ENCODE measurements at places on chromosomes 4 and X.

- no peak for DNase-seq
Observed at GRCh38 chrX:19569121-19569805, 54.0 kb upstream of the MAP3K15 start.

GRCh38 chrX:23797371-23798128 lies 14.6 kb downstream of the SAT1 start:
- DNase-seq: no peak

DNA sequence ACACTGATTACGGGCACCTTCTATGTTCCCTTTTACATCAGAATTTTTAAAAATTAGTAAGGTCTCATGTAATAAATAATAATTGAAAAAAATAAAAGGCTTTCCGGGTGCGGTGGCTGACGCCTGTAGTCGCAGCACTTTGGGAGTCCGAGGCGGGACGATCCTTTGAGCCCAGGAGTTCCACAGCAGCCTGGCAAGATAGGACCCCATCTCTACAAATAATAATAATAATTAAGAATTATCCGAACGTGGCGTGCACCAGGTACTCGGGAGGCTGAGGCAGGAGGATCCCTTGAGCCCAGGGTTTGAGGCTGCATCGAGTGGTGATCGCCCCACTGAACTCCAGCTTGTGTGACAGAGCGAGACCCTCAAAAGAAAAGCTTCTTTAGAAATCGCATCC lies 771 bp upstream of the LAMTOR3 start:
- no peak for DNase-seq

GRCh38 chr4:70589785-70590184 lies 2.3 kb upstream of the AMBN start:
- peak; percentile 14 for DNase-seq

DNA sequence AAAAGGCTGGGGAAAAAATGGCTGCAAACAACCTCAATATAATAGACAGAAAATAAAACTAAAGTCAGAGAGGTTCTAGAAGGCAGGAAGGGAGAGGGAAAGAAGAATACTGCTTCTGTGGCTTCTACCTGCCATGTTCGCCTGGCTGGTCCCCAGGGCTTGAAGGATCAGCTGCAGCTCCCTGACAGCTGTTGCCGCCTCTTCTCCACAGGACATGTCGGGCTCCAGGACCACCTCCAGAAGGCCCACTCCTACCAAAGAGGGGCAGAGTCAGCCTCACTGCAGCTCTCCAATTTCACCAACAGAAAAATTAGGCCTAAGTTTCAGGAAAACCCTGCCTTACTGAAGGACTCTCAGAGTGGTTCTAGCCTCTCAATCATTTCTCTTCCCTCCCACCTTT lies 44.9 kb downstream of the GATB start:
- DNase-seq: no peak

DNA sequence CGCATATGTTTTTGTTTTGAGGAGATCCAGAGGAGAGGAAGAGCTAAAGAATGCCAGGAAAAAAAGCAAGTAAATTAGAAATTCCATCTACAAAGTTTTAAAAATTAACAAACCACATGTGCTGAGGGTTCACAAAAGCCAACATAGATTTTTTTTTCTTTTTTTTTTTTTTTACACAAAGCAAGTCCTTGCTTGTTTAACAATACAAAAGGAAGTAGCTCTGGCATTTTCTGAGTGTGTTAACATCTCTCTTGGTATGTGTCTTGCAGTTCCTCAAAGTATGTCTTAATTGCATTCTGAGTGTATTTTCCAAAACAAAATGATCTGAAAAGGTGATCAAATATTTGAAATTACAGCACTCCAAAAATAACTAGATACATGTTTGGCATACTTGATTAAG lies 1682.7 kb upstream of the AGA start:
- no peak for DNase-seq

DNA sequence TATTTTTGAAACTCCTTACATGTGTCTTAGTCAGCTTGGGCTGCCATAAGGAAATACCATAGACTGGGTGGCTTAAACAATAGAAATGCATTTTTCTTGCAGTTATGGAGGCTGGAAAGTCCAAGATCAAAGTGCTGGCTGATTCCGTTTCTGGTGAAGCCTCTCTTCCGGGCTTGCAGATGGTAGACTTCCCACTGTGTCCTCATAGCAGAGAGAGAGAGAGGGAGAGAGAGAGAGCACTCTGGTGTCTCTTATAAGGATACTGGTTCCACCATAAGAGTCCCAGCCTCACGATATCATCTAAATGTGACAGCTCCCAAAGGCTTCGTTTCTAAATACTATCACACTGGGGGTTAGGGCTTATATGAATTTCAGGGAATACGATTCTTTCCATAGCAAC lies 39.7 kb downstream of the ENPEP start:
- DNase-seq: no peak

DNA sequence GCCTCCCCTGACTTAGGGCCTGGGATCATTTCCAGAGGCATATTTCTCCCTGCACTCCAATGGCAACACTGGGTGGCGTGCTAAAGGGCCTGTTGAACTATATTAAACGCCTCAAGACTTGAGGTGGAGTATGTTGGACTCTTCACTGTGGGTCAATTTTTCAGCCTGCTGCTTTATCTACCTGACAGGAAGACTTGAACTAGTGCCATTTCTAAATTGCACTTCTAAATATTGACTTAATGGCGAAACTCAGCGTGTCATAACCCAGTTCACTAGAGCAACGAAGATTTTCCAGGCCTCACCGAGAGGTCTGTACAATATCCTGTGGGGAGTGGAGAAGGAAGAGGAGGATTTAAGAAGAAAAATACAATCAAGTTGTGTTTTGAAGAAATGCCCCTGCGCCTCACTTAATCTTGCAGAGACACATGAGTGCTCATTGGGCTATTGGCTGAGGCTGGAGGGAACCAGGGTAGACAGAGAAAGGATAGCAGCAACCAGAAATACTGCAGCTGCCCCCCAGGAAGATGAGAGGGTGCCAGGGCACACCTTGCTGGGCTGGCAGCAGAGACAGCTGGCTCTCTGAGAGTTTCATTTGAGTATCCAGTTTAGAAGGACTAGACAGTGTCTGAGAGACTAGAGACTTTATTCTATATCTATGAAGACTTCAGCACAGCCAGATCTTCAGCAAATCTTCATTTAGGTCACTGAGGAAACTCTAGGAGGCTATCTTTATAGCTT lies 67.4 kb downstream of the ENPP6 start:
- DNase-seq: no peak

DNA sequence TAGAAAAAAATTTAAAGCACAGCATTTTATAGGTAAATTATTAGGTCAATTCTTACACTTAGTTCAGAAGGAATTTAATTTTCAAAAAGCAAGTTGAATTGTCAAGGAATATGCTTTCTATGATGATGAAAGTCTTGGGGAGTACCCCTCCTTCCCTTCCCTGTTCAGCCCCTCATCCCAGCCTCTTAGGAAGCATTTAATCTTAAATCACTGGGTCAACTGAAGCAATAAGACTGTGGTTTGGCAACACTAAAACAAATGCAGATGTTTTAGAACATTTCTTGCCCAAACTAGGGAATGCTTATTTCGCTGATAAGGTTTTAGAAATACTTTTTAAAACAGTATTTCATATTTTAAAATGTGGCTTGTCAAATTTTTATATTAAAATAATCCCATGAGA lies 19.1 kb upstream of the ARSJ start:
- DNase-seq: no peak

DNA sequence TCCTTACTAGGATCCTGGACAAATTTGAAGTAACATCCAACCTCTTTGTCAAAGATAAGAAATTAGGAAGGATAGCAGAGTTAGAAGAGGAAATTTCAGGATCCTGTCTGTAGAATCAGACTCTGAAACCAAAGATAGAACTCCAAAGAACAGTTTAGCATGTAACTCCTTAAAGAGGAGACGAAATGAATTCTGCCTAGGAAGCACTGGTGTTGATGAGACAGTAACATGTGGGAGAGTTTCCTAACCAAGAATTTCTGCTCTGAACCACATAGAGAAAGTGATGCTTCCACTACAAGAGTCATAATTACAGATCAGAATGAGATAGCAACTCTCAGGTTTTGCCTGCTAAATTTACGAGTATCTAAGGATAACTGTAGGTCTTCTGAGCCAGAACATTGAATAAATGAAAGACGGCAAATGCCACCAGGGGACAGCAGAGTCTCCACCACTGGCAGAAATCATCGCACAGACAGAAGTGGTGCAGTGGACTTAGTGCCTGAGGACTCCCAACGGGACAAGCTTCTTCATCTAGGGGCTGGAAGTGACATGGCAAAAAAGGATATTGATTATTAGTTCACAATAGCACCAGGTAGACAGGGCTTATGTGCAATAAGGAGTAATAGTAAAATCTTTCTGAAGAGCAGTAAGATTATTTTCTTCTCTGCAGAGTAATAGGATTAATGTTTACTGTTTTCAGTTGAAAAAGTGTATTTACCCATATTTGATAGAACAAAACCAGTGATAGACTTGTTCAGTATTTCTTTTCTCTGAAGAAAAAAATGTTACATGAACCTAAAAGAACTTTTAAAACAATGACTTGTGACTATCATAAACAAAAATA lies 6.7 kb upstream of the PPID start:
- peak; percentile 63 for DNase-seq

DNA sequence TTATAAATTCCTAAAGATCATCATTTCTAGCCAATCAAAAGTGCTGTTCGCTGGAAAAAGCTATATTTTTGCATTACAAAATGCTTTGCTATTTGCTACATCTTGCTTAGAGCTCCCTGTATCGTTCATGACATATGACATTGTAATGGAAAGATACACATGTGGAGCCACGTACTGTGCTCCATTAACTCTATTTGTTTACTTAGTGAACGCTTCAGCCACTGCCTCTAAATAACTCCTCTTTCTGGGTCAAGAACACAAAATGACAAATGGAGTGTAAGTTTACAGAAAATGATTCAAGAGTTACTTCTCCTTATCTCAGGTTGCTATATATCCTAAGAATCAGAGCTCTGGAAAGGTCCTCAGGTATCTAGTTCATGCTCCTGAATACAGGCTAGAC lies 329.1 kb upstream of the SMIM31 start:
- DNase-seq: no peak

- DNase-seq: no peak
Observed at GRCh38 chr4:46886711-46887110, 22.3 kb downstream of the COX7B2 start.

GRCh38 chr4:152072001-152072485 lies 311.2 kb upstream of the GATB start:
- no peak for DNase-seq

DNA sequence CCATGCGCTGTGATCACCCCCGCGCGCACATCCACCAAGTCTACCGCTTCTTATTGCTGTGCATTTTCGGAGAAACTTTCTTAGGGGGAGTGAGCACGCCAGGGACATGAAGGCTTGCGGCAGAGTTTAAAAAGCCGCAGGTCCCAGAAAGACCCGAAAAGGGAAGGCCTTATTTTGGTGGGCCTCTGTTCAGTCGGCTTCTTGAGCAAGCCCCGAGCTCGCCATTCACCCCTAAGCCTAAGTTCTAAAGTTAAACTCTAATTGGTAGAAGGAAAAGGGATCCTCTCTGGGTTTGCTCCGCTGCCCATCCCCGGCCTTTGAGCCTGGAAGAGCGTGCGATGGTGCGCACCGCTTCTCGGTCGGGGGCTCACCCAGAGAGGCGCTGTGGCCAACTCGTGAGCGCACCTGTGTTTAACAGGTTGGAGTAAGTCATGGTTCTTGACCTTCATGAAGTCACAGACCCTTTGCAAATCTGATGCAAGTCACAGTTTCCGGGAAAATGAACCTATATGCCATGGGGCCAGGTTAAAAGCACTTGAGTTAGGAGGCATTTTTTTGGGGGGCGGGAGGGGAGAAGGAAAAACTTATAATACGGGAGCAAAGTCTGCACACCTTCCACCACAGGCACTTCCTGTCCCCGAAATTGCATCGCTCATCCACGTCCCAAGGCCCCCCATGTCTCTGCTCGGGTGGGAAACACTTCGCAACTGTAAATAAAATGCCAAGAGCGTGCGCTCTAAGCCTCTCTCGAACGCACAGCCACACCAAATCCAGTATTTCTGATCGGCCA lies 1.9 kb downstream of the PHOX2B start:
- DNase-seq: peak; percentile 19

DNA sequence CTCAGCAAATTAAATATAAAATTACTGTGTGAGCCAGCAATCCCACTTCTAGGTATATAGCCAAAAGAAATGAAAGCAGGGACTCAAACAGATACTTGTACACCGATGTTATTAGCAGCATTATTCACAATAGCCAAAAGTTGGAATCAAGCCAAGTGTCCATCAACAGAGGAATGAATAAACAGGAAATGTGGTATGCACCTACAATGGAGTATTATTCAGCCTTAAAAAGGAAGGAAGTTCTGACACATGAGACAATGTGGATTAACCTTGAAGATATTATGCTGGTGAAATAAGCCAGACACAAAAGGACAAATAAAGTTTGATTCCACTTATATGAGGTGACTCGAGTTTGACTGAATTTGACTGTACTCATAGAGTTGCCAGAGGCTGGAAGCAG lies 108.3 kb upstream of the DUSP21 start:
- no peak for DNase-seq

DNA sequence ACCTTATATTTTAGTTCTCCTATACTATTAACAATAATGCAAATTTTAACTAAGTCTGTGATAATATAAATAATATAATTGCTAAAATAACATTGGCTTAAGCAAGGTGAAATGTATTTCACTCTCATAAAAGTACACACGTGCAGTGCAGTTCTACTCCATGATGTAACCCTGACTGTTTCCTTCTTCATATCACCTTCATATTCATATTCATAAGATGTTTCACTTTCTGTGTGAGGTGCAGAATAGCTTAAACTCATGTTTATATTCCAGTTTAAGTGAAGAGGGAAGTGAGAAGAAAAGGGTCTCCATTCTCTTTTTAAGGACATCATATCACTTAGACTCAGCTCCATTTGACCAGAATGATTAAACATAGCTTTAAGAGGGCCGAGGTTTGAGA lies 1810.0 kb upstream of the PCDH10 start:
- DNase-seq: no peak

- DNase-seq: no peak
Observed at GRCh38 chr4:168683595-168683994, 186.7 kb downstream of the PALLD start.

DNA sequence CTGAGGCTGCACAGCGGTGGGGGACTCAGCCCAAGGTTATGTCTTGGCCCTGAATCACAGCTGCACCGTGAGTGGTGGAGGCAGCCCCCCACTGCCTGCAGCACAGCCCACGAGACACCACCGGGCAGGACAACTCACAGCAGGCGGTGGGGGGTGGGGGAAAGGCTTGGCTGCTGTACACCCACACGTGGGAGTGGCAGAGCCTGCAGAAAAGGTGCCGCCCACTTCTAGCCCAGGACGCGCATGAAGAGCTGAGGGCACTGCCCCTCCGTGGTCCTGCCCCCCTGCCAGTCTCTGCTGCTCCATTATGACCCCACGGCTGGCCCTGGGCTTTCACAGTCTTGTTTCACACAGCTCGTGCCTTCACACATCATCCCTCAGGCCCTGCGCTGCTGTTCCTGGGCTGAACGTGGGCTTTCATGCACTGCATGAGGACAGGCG lies 40.8 kb downstream of the FGFRL1 start:
- DNase-seq: no peak

Measured in GM13977 (cell line).